ENCODE measurements at places on chromosomes 4 and X.

- no peak overlapping the region for H3K27ac ChIP-seq
- DNase-seq = no peak
- H3K4me1 ChIP-seq = no peaks in the 10 kb centered on the region
- no peaks in the 10 kb centered on the region for H3K36me3 ChIP-seq
Measured at GRCh38 chr4:178457286-178457685, 1015.0 kb upstream of the AGA start.

DNA sequence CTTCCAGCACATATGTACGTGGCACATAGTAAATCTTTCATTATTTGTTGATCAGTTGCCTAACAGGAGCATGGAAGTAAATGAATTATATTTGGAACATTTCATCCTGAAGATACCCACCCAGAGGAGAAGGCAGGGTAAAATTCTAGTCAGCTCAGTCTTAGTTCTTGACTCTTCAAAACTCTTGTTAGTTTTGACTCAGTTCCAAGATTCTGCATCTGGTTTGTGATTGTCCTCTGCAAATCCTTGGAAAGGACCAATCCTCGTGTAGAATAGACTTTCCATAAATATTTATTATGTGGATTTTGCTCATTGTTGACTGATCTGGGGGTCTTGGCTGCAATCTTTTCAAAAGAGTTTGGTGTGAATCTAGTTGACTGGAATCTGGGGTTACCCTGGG is 257.5 kb upstream of the FAT1 start:
- no peak for DNase-seq

GRCh38 chrX:37672563-37672962 is 13.0 kb upstream of the XK start:
- no peak for DNase-seq
- no peaks in the 10 kb centered on the region for H3K36me3 ChIP-seq
- H3K27ac ChIP-seq = no peak overlapping the region
- no peaks in the 10 kb centered on the region for H3K27me3 ChIP-seq

DNA sequence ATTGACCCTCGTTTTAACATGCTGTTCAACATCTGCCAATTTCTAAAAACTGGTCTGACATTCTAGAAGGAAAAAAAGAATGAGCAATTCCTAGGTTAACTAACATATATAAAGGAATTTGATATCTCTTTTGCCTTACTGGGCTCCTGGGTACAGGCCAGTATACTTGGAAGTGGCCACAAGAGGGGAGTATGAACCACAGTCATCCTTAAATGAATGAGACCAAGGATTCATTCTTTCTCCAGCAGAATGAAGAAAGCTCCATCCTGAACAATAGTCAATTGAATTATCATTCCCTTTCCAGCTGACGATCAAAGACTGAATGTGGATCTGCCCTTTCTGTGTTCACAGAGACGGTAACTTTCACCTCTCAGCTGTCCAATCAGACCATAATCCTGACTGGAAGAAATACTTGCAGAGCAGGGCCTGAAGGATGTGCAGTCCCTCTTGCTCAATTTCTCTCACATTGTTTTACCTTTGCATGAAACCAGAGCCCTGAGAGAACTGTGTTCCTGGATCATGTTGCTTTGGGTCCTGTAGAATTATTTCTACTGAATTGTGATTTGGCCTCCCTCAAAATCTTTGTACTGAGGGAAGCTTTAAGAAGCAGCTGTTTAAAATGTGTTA is 14.8 kb upstream of the SPARCL1 start:
- H3K27me3 ChIP-seq = peaks cover 4% of the 10 kb centered on the region
- no peak for DNase-seq
- no peak overlapping the region for H3K27ac ChIP-seq
- no peaks in the 10 kb centered on the region for H3K4me1 ChIP-seq
- no peaks in the 10 kb centered on the region for H3K36me3 ChIP-seq

GRCh38 chr4:173269280-173269679 is 64.9 kb downstream of the HMGB2 start:
- no peak for DNase-seq
- no peak overlapping the region for H3K27ac ChIP-seq
- no peaks in the 10 kb centered on the region for H3K27me3 ChIP-seq
- H3K36me3 ChIP-seq = peaks cover 23% of the 10 kb centered on the region

GRCh38 chrX:2490634-2491033 is 10.1 kb downstream of the DHRSX start:
- H3K27me3 ChIP-seq = no peaks in the 10 kb centered on the region
- peaks cover 20% of the 10 kb centered on the region for H3K36me3 ChIP-seq
- no peak overlapping the region for H3K4me3 ChIP-seq
- no peak overlapping the region for H3K27ac ChIP-seq
- no peak for DNase-seq

DNA sequence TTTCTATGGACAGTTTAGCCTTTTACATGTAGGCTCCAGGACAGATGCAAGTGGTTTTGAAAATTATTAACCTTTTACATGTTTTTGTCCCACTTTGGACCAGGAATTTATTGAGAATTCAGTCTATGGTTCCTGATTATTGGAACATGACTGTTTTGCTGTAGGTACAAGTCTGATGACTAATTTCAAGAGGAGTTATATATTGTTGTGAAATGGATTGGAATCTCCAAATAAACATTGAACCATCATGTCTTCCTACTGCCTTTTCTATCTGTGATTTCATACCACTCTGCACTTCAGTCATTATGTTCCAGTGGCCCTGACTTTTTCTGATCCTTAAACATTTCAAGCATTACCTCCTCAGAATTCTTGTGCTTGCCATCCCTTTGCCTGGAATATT is 35.9 kb downstream of the TBC1D19 start:
- no peak overlapping the region for H3K4me3 ChIP-seq
- DNase-seq = no peak
- H3K36me3 ChIP-seq = peaks cover 16% of the 10 kb centered on the region
- no peaks in the 10 kb centered on the region for H3K27me3 ChIP-seq
- no peak overlapping the region for H3K27ac ChIP-seq

DNA sequence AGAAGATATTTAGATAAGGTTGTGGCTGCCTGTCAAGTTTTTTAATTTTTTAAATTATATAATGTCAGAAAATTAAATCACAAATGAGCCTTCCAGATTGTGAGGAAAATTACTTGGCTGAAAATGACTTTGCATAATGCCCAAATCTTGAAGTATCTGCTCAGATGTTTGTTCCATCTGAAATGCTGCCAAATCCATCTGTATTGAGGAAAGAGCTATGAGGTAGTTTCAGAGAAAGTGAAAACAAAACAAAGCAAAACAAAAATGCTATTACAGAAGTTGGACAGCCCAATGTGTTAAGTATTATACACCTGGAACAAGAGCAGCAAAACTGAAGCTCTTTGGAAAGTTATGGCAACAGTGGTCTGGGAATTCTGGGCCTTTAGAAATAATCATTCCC is 23.3 kb upstream of the GUCY1B1 start:
- no peaks in the 10 kb centered on the region for H3K36me3 ChIP-seq
- H3K27me3 ChIP-seq = peaks cover 3% of the 10 kb centered on the region
- H3K4me3 ChIP-seq = no peak overlapping the region

- peaks cover 54% of the 10 kb centered on the region for H3K27me3 ChIP-seq
- no peak overlapping the region for H3K4me3 ChIP-seq
- no peaks in the 10 kb centered on the region for H3K36me3 ChIP-seq
- H3K27ac ChIP-seq = no peak overlapping the region
Measured at GRCh38 chr4:185480016-185480732, 8.6 kb upstream of the CCDC110 start.

DNA sequence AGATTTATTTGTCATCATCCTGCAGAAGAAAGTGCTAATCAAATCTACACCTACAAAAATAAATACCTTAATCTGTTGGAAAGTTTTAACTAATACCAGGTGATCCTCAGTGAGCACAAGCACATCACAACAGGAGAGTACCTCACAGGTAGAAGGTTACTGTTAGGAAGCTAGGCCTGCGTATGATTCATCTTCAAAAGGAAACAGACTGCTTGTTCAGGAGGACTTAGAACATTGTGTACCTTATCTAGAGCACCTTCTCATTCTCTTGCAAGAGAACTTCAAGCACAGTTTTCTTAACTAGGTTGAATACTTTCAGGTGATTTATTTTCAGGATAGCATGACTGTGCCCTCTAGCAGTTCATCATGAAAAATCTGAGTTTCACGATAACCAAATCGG is 54.2 kb downstream of the MND1 start:
- no peak for DNase-seq
- no peaks in the 10 kb centered on the region for H3K27me3 ChIP-seq
- H3K4me1 ChIP-seq = peaks cover 14% of the 10 kb centered on the region

DNA sequence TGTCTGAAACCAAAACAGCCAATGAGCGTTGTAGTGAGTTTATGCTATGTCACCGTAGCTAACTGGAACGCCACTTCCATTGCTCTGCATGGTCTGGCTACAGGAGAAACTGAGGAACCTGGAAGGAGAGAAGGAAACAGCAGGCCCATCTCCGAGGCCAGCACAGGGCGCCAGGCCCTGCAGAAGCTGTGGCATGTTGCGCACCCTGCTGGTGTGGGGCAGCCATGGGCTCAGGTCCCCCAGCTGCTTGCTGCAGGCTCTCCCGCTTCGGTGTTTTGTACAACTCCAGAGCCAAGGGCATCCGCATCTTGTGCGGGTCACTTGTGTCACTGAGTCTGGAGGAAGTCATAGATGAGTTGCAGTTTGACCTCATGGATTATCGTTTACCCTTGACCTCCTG is 89.2 kb downstream of the AFAP1 start:
- no peak for DNase-seq
- peaks cover 27% of the 10 kb centered on the region for H3K36me3 ChIP-seq
- no peak overlapping the region for H3K4me3 ChIP-seq
- H3K4me1 ChIP-seq = peaks cover 41% of the 10 kb centered on the region

GRCh38 chr4:80216100-80216761 is 18.9 kb downstream of the PRDM8 start:
- DNase-seq = no peak
- H3K27me3 ChIP-seq = peaks cover 19% of the 10 kb centered on the region
- H3K27ac ChIP-seq = no peak overlapping the region

DNA sequence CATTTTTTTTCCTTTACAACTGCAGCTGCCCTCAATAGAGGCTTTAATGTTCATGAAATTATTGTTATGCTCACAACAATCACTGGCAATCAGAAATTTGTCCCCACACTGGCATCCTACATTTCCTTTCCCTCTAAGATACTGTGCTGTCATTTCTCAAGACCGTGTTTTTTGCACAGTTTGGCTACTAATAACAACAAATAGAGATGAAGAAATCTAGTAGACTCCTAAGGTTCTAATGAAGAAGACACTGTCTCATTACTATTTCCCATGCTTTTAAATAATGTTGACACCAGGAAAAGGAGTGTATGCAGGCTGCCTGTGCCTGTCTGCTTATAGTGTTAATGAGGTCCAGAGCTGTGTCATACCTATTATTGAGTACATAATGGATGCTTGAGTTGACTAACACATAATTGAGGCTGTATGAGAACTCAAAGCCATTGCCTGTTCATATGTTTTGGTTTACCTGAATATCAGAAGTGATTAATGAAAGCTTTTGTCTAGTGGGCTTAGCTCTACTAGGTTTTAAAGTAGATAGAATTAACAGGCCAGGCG is 1.5 kb upstream of the EIF4E start:
- peaks cover 18% of the 10 kb centered on the region for H3K36me3 ChIP-seq
- H3K27me3 ChIP-seq = peaks cover 10% of the 10 kb centered on the region
- H3K4me1 ChIP-seq = peaks cover 31% of the 10 kb centered on the region
- no peak for DNase-seq

GRCh38 chrX:19886883-19887531 is 393 bp downstream of the SH3KBP1 start:
- H3K27me3 ChIP-seq = no peaks in the 10 kb centered on the region
- H3K36me3 ChIP-seq = peaks cover 8% of the 10 kb centered on the region
- peak overlapping the region; percentile 85 for H3K4me3 ChIP-seq
- H3K4me1 ChIP-seq = peaks cover 35% of the 10 kb centered on the region

DNA sequence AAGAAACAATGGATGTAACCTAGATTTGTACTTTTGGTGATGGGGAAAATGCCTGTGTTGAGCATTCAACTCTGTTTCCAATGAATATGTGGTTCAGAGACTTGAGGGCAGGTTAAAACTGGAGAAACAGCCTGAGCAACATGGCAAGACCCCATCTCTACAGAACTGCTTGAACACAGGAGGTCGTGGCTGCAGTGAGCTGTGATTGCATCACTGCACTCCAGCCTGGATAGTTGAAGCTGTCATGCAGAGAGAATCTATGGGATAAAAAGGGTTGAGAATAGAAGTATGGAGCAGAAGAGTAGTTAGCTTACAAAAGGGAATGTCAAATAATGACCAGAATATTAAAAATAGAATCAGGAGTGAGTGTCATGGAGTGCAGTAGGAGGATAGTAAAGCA is 134.8 kb upstream of the PDE5A start:
- no peaks in the 10 kb centered on the region for H3K27me3 ChIP-seq
- DNase-seq = no peak
- H3K36me3 ChIP-seq = no peaks in the 10 kb centered on the region
- H3K4me1 ChIP-seq = no peaks in the 10 kb centered on the region
- no peak overlapping the region for H3K4me3 ChIP-seq

DNA sequence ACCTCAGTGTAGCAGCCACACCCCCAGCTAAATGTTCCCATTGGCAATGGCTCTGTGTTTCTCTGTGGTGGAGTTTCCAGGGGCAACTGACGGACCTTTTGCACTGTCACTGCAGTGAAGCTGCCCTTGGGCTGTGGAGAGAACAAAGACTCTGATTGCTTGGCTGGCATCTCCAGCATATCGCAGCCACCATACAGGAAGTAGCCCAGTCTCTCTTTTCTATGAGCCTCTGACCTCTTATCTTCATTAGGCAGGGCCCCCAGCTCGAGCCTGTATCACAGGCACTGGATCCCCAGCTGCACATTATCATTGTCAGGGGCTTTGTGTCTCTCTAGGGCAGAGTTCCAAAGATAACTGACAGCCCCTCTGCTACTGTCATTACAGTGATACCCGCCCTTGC is 483.5 kb downstream of the ARAP2 start:
- no peak overlapping the region for H3K4me3 ChIP-seq
- no peaks in the 10 kb centered on the region for H3K4me1 ChIP-seq
- no peaks in the 10 kb centered on the region for H3K36me3 ChIP-seq
- no peak for DNase-seq
- no peaks in the 10 kb centered on the region for H3K27me3 ChIP-seq

- no peak overlapping the region for H3K27ac ChIP-seq
- DNase-seq = no peak
- no peak overlapping the region for H3K4me3 ChIP-seq
- no peaks in the 10 kb centered on the region for H3K36me3 ChIP-seq
Measured at GRCh38 chrX:80285131-80285773, 135.0 kb upstream of the TENT5D start.

DNA sequence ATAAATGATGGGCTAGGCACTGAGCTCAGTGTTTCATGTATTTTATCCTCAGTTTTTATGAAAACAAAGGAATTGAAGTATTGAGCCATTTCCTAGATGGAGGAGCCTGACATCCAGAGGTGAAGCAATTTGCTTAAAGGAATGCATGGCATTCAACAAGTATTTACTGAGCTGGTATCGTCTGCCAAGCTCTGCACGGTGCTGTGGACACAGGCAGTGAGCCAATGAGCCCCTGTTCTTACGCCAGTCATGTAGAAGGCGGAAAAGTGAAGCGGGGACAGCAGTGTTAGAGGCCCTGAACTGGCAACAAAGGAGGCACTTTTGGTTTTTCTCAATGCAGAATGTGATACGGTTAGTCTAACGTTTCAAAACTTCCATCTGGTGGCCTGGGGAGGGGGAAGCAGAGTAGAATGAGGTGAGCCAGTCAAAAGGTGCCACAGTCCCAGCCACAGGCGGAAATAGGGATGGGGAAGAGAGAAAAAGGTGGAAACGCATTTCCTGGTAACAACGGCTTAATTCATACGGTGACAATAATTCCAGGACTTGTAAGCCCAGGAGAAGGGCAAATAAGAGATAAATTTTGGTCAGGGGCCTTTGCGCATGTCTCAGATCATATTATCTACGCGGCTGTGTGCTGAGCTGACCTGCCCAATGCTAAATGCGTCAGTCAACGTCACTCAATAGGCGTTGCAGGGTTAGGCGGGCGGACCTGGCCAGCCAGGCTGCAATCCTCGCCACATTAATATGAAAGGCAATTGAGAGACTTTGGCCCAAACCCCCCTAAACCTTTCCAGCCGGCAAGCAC is 133.9 kb downstream of the AFAP1 start:
- no peak for DNase-seq
- no peak overlapping the region for H3K27ac ChIP-seq
- no peaks in the 10 kb centered on the region for H3K27me3 ChIP-seq
- peaks cover 4% of the 10 kb centered on the region for H3K36me3 ChIP-seq
- H3K4me1 ChIP-seq = peaks cover 11% of the 10 kb centered on the region
